ENCODE measurements at places on chromosomes 5 and 9.

DNA sequence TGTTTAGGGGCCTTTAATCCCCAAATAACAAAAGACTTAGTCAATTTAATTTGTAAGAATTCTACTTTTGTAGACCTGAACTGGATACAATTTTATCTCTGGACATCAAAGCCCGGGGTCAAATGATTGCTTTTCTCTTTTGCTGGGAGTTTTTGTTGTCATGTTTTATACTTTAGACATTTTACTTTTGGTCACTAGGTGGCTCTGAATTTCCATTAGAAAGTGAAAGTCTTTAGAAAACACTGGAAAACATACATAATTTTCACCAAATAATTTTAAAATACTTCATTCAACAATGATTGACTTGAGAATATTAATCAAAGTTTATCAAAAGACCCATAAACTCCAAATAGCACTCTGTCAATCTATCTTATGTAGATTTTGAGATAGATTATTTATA lies 2.8 kb upstream of the PCA3 start:
- no peak for DNase-seq

DNA sequence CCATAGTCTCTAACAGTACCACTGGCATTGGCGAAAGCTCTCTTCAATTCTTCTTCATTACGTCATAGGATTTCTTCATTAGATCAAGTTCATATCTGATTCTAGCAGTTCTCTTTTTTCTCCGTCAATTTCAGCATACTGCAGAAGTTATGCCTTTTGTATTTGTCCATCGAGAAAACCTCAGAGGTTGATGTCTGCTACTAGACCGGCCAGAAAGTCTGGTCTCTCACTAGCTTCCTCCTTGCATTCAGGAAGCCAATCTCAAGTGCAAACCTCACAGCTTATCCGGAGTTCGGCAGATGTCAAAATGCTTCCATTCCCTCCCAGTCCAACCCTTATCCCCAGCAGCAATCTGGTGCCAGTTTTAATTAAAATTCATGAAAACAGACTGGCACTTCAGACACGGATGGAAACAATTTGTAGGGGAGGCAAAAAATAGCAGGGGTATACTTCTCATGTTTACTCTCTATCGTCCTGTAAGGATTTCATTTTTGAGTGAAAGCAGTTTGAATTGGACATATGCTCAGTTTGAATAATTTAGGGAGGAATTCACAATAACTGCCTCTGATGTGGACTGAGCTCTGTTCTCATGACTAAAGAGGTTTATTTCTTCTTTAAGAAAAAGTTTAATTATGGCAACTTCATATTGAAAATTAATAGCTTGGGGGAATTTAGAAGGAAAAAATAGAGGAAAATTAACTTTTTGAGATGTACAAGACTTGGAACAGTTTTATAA lies 56.4 kb upstream of the TMC1 start:
- no peak for DNase-seq

GRCh38 chr5:14587150-14587549 lies 5.6 kb downstream of the OTULINL start:
- no peak for DNase-seq

DNA sequence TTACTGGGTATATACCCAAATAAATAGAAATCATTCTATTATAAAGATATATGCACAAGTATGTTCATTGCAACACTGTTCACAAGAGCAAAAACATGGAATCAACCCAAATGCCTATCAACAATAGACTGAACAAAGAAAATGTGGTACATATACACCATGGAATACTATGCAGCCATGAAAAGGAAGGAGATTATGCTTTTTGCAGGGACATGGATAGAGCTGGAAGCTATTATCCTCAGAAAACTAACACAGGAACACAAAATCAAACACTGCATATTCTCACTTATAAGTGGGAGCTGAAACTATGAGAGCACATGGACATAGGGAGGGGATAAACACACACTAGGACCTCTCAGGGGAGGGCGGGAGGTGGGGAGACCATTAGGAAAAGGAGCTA lies 298.4 kb upstream of the CDH9 start:
- no peak for DNase-seq

- no peak for DNase-seq
Observed at GRCh38 chr9:8845376-8845775, 1045.8 kb upstream of the DMAC1 start.

DNA sequence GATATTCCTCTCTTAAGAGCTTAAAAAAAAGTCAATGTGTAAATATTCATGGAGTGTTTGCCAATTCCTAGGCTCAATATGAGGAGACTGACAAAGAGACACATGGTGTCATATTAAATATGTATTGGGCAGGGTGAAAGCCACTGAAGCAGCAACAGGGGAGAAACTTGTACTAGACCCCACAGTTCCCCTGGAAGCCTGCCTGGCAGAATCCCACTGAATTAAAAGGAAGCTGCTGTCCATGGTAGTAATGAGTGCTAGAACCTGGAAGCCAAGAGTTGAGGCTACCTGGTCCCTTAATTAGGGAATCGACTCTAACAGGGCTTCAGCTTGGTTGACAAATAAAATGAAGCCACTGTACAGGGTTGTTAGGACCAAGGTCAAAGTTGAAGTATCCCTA lies 129.4 kb upstream of the GPR151 start:
- DNase-seq, result no peak

DNA sequence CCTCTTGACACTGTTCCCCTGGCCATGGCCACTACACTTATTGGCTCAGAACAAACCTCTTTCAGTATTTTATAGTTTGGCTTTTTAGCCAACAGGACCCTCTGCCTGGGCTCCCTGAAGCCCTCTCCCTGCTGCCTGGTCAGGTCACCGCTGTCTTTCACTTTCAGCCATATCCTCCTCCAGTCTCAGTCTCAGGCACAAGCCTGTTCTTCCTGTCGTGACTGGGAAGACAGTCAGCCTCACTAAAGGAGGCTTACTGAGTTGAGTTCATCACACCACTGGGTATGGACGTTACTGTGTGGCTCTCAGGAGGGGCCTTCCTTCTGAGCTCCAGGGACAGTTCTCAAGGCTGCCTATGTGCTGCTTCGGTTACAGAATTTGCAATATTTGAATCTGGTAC lies 2.0 kb downstream of the QSOX2 start:
- no peak for DNase-seq

DNA sequence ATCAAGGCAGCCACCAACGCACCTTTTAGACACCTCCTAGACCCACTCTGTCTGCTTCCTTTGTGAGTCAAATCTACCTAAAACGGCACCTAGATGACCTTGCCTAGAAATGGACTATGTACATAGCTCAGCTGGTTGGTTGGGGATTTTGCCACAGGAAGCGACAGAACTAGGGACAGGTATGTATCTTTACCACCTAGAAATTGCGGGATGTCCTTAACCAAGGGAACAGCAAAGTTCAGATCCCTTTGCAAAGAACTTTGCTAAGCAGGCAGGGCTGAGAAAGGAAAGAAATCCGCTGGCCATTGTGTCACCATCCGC lies 2.0 kb upstream of the ENC1 start:
- no peak for DNase-seq

- no peak for DNase-seq
Observed at GRCh38 chr5:72149742-72150141, 42.5 kb downstream of the MAP1B start.

- no peak for DNase-seq
Observed at GRCh38 chr9:2506321-2506720, 115.3 kb upstream of the VLDLR start.

GRCh38 chr5:76620166-76620565 lies 3.0 kb downstream of the F2RL2 start:
- no peak for DNase-seq

- no peak for DNase-seq
Observed at GRCh38 chr9:101342595-101342994, 42.2 kb downstream of the BAAT start.

- no peak for DNase-seq
Observed at GRCh38 chr5:72917371-72917776, 38.5 kb upstream of the FCHO2 start.

GRCh38 chr5:68246802-68247201 lies 31.2 kb downstream of the PIK3R1 start:
- DNase-seq, result no peak

DNA sequence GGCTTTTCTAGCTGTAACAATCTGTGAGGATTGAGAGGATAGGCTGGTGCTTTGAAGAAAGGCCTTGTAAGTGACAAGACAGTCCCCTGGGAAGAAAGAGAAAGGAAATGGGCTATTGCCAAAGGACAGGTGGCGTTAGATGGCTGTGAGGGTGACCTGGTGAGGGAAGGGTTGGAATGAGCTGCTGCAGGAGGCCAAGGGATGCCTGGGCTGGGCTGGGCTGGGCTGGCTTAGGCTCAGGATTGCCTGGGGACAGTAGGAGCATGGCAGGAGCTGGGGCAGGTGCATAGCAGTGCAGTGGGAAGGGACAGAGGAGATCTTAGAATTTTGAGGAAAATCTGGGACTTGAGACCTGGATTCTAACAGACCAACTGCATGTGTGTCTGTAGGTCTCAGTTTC lies 9.7 kb upstream of the MYOZ3 start:
- no peak for DNase-seq

Data from omental fat pad (tissue), 4 donors.